Coronary artery (tissue), 2 donors: ENCODE measurements at places on chromosomes 6 and 20.

GRCh38 chr6:43706788-43707187 lies 19.2 kb upstream of the MRPS18A start:
- DNase-seq: no peak

DNA sequence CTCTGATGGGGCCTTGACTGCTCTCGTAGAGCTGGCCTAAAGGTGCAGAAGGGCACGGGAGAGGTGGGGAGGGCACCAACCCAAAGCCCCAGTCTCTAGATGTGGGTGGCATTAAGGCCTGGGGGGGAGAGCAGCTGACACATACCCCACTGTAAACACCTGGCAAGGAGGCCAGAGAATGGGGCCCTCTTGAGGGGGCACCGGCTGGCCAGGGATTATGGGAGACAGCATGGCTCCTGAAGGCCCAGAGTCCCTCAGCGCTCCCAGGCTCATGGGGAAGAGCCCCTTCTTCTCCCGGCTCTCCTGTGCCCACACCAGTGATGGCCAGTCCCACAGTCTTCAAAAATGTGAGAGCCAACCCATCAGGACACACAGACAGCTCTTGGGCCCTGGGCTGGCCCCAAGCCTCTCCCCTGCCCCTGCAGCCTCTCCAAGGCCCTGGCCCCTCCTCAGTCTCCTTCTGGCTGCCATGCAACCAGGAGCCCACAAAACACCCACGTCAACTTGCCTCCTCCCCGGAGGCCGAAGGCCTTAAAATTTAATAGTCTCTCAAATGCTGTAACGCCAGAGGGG lies 58.2 kb upstream of the FOXP4 start:
- DNase-seq: no peak

DNA sequence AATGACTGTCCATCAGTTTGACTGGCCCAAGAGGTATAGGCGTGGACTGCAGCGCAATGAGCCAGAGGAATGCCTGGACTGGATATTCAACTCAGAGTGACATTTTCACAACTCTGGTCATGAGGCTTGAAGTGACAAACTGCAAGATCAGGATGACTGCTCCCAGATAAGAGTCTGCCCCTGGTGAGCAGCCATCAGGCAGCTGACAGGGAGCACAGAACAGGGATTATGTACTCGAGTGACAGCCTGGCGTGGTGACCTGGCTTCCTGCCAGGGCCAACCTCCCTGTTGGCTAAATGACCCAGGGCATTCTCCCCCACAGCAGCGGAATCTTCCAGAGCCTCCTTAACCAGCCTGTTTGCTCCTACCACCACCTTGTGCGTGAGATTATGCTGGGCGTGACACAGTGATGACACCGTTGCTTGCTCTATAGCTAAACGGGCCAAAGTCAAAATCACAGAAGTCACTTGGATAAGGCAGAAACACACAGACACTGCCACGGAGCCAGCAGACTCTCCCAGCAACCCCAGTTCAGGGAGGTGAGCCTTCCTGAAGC lies 209.1 kb upstream of the JARID2 start:
- DNase-seq: no peak

DNA sequence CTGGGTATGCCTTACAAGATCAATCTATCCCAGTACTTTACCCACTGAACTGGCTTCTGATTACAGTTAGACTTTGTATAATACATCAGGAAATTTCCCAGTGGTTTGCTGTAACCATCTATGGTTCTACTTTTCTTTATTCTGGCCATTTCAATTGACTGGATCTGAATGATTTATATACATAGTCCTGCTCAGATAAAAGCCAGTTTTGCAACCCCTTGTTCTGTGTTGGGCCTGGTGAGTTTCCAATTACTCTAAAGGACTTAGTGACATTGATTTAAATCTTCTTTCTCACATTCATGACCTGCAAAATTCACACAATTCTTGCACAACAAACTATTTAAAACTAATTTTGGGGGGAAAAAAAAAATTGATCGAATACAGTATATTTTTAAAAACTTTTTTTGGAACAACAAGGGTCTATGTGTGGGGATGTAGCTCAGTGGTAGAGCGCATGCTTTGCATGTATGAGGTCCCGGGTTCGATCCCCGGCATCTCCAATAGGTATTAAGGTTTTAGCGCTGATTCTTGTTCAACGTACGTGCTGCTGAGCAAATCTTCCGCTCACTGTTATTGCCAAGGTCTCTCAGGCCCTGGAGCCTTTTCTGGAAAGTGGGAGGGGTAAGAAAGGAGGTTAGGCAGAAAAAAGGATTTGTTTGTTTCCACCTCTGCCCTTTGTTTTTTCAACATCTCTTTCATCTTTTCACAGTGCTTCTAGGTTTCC lies 117.5 kb downstream of the GPX5 start:
- DNase-seq: no peak

DNA sequence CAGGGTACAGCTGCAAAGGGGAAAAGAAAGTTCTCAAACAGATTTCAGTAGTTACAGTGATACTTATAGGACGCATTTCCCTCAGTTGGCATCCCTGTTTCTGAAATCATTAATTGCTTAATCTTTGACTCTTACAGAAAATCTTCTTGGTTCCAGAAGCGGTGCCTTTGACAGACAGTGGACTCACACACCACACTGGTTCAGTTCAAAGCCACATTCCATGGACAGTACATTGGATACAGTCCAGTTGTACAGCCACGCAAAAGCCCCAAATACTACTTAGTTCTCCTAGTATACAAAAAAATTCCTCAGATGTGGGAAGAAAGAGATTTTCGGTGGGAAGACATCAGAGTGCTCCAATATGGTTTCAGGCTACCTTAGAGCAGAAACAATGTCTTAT lies 460.4 kb downstream of the PRKN start:
- DNase-seq: no peak

DNA sequence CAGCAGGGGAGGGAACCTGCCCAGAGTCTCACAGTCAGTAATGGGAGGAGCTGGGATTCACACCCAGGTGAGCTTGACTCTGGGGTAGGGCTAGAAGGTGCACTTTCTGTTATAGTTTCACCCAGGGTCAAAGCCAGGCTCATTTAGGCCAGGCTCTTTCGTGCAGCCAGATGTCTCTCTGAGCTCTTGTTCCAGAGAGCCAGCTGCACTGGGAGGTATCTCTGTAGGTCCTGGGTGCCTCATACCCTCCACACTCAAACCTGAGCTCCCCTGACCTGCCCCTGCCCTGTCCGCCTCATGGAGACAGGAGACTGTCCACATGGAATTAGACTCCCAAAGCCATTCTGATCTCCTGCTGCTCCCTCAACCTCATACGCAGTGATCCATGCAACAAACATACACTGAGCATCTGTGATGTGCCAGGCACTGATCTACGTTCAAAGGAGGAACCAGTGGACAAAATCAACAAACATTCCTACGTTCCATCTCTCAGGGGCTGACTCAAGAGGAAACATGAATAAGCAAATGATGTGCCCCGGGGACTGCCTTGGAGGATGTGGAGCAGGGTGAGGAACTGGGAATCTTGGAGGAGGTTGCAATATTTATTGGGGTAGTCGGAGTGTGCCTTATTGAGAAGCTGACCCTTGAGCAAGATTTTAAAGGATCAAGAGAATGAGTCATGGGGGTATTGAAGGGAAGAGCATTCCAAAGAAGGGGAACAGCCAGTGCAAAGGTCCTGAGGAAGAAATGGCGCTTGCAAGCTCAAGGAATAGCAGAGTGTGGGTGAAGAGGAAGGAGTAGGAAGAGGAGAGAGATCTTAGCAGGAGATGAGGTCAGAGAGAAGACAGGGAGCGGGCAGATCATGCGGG lies 71.3 kb upstream of the TOX2 start:
- no peak for DNase-seq

DNA sequence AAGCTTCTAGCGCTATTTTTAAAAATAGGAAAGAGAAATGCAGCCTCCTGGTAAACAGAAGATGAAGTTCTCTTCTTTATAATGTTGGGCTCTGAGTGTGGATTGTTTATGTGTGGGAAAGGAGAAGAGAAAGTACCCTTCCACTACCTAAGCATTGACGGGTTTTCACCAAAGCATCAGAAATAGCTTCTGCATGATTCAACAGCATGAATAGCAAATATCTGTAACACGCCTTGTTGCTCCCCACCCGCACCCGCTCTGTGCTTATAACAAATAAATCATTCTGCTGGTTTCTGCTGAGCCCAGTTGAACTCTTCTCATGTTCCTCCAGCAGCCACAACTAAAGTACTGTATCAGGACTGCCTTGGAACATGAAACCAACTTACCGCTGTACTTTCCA lies 20.7 kb downstream of the TXLNB start:
- DNase-seq: no peak

GRCh38 chr6:3661390-3661789 lies 90.1 kb downstream of the PXDC1 start:
- DNase-seq: no peak

GRCh38 chr6:66751630-66752029 lies 1044.6 kb upstream of the EYS start:
- DNase-seq: no peak

DNA sequence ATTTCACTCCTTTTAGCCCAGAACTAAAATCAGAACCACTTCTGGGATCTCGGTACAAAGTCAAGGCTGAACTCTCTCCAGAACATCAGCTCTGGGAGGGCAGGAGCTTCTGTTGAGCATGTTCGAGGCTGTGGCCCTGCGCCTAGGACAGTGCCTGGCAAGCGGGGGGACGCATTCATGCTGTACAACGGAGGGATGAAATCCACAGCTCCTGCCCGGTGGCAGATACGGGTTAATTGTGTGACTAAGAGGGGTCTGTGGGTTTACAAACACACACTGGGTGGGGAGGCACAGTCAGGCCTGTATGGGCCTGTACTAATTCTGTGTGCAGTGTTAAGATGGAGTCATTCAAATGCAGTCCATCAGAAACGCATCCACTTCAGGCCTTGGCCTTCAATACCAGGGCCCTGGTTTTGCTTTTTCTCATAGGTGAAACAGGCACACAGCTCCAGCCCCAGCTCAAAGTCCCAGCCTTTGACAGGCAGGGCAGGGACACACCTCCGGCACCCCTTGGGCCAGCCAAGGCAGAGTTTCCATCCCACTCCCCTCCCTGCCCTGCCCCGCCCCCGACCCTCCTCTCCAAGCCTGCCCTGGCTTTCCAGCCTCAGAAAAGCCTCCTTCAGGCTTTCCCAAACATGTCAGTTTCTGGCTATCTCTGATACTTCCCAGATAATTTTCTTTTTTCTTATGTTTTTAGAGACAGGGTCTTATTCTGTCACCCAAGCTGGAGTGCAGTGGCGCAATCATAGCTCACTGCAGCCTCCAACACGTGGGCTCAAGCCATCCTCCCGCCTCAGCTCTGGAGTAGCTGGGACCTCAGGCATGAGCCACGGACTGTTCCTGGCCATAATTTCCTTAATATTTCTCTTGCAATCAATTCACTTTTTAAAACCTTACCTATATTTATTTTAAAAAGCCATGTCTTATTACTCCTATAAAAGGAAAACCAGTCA lies 109.8 kb downstream of the SULF2 start:
- no peak for DNase-seq

- no peak for DNase-seq
These were observed 127.5 kb downstream of the PKHD1 start for GRCh38 chr6:51959744-51960383.

DNA sequence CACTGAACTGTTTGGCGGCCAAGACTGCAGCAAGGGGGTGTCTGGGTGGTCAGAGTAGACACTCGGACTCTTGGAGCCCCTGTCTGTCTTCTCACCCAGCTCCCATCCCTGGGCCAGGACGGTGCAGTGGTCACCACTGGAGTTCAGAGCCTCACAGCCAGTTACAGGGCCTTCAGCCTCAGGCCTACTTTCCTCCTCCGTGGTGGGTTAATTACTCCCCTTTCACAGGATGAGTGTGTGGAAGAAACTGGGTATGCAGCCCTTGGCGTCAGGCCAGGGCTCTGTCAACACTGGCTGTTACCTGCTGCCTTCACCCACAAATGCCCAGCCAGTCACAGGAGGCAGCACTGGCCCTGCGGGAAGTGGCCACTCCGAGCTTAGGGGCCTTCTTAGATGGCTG lies 1.8 kb upstream of the YTHDF1 start:
- DNase-seq: no peak

DNA sequence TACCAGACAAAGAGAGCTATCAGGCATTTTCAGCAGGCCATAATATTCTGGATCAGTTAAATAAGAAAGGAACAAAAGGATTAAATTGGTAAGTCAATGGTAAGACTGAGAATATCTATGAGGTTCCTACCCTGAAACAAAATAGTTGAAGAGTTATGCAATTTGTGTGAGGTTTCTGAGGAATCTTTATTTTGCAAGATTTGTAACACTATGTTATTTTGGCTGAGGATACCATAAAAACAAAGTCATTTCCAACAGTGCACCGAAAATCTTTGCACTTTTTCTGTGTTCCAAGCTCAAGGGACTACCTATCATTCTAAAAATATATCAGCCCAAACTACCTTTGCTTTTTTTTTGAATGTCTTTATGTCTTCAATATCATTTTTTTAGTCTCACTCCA lies 383.3 kb upstream of the CITED2 start:
- DNase-seq: no peak

- no peak for DNase-seq
These were observed 53.9 kb upstream of the PCSK2 start for GRCh38 chr20:17172836-17173516.

- DNase-seq: no peak
These were observed 109.5 kb downstream of the CLVS2 start for GRCh38 chr6:123105561-123105960.

- DNase-seq: no peak
These were observed 738.1 kb upstream of the GJE1 start for GRCh38 chr6:141394565-141395051.

- no peak for DNase-seq
These were observed 331.3 kb downstream of the BCKDHB start for GRCh38 chr6:80437801-80438200.

GRCh38 chr6:103062136-103062535 lies 1668.6 kb downstream of the GRIK2 start:
- DNase-seq: no peak

GRCh38 chr20:55540486-55540885 lies 464.8 kb downstream of the CBLN4 start:
- DNase-seq: no peak

DNA sequence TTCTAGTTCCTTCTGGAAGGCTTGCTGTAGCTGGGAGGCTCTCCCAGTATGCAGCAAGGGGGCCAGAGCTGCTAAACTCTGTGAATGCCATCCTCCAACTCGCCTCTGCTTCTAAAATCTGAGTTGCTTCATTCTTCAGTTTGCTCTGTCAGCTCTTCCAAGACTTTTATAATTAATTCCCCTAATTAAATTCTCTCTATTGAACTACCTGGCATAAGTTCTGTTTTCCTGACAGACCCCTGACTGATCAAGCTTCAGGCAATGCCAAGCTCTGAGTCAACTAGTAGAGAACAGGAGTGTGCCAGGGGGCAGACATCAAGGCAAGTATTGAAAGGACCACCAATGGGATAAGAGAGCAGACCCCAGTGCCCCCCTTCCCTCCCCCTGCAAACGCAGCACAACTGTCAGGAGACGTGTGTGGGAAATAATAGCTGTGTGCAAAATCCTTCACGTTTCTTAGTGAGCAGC lies 109.3 kb upstream of the TAB2 start:
- DNase-seq: no peak

- peak; percentile 76 for DNase-seq
These were observed 686 bp downstream of the TMEM170B start for GRCh38 chr6:11538052-11538818.

- DNase-seq: no peak
These were observed 19.2 kb downstream of the SMPDL3A start for GRCh38 chr6:122808121-122808885.

- DNase-seq: peak; percentile 86
These were observed at the start of gene SIRPA for GRCh38 chr20:1894951-1895673. SIRPA (plus strand) TSS chr20:1895407; CDS start chr20:1895448, 41 bp downstream.

GRCh38 chr6:154536255-154536654 lies 25.8 kb upstream of the CNKSR3 start:
- DNase-seq: no peak

GRCh38 chr6:137749696-137750211 lies 117.3 kb upstream of the TNFAIP3 start:
- no peak for DNase-seq
